Midbrain (tissue), 1 donor: ENCODE measurements at places on chromosomes 3 and 15.

DNA sequence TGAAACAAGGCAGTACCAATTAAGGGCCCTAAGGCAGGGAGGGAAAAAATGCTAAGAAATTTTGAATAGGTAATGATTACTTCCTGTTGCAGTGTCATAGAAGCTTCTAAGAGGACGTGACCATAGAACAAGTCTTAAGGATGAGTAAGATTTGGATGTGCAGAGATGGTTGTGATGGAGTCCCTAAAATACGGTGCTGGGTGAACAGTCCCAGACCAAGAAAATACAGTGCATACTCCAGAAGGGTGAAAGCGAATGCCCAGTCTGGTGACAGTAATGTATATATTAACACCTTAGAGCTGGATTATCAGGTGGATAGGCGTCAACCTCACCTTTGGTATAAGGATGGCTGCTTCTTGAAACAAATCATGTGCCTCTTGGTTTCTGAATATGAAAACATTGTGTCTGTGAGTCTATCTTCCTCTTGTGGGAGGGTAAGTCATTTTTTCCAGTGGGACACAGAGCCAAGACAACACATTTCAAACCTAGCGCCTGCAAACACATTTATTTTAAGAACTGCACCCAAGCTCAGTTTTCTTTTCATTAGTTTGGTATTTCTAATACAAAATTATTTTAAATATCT, 101.2 kb upstream of the TP63 start:
- DNase-seq, result no peak

- DNase-seq, result no peak
Observed at GRCh38 chr15:95567686-95568085, 762.8 kb upstream of the NR2F2 start.

DNA sequence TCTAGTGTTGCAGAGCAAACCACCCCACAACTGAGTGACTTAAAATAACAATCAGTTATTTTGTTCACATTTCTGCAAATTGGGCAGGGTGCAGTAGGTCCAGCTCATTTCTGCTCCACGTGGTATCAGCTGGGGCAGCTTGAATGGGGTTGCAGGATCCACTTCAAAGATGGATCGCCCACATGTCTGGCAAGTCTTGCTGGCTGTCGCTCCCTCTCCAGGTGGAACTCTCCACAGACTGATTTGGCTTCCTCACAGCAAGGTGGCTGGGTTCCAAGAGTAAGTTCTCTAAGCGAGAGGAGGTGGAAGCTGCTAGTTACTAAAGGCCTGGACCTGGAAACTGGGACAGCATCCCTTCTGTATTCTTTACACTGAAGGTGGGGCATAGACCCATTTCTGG, 213.3 kb downstream of the SLC9A9 start:
- no peak for DNase-seq

- DNase-seq, result peak; percentile 4
Observed at GRCh38 chr3:32457971-32458471, 44.6 kb downstream of the CMTM6 start.

DNA sequence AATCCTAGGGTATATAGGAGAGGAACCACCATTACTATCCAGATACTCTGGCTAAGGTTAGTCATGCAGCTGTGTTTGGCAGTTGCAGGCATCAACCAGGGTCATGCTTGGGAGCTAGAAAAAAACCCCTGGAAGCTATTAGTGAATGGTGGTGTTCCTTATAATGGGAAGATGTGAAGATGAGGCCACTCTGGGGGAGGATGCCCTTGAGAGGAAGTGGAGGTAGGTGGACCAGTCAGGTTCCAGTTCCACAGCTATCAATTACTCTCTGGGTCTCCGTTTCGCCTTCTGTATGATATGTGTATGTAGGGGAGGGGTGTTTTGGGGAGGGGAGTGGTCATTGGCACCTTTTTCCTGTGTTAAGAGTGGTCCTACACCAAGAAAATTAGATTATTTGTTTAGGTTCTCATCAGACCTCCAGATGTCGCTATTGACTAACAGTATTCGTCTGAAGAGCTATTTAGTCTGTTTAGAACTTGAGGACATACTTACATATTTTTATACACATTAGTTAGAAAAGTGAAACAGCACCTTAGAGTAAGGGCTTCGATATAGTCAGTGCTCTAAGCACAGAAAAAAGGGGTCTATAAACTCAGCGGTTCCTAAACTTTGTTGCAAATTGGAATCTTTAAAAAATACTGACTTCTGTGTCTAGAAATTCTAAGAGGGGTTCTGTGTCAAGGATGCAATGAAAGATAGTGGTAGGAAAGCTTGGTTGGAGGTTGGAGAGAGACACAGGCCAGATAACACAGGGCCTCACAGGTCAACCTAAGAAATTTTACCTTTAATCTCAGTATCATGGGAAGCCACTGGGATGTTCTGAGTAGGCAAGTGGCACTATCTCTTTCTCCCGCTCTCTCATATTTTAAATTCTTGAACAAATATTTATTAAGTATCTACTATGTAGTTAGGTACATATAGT, 9.1 kb upstream of the HPS3 start:
- peak; percentile 83 for DNase-seq

DNA sequence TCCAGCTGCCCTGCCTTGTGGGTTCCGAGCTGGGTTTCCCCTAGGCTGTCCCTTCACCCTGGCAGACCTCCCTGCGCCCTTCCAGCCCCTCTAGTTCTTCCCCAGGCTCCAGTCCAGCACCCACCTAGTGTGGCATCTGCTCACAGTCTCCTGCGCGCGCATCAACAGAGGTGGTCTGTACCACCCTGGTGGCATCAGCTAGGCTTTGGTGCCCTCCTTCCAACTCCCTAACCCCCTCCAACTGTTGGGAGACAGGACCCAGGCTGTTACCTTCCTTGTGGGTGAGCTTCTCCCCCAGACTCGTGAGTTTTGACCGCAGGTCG, 8.0 kb downstream of the CALML4 start:
- no peak for DNase-seq

DNA sequence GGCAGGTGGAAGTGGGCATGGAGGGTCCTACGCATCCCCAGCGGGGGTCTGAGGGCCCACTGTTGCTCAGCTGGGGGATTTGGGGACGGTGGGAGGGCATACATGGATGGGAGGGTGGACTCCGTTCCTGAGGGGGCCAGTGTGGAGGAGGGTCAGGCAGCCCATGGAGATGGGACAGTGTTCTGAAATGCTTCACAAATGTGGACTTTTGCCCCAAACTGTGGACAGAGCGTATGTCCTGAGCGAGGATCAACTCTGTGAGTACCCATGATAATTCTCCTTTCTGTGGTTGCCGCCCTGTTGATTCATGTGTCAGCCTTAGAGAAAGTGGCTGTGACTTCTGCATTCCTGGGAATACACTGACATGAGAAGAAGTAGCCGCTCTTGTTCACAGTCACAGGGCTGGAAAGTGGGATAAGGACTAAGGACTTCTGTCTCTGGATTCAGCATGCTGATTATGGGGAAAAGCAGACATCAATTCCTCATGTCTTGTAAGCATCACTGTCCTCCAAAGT, 33.4 kb downstream of the SMAD3 start:
- DNase-seq, result no peak

DNA sequence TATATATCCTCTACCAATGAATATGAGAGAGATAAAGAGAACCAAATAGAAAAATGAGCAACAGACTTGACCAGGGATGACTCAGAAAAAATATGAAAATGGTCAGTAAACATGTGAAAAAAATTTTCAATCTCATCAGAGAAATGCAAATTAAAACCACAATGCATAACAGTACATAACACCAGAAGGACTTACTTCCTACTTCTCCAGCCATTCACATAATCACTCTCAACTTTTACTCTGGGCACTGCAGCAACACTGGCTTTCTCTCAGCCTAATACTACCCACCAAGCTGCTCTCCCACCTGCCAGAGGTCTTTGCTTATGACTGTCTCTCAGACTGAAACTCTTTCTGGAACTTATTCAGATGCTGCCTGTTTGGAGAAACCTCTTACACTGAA, 49.4 kb downstream of the DPH6 start:
- DNase-seq, result no peak

GRCh38 chr15:46441294-46442062, 806.6 kb downstream of the SQOR start:
- no peak for DNase-seq

DNA sequence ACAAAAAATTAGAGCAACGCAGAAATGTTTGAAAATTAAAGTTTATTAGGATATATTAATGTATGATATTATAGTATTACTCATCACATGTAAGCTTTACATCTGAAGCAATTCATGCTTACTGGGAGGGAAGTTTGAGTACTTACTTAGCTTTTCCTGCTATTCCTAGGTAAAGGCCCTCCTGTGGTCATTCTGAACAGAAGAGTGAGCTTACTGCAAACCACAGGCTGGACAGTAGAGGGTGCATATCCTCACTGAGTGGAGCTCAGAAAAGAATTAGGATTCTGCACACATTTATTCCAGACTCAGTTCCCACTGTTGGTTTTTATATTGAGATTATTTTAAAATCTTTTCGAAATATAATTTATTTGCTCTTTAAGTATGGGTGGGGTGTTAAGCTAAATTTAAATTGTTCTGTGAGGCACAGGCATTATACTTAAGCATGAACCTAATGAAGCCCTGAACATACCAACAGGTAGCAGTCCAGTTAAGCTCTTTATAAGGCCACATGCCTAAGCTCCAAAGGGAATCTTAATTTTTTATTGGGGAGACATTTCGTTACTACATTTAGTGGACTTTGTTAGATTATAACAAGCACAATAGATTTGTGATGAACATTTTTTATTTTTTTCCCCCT, 10.2 kb downstream of the MRPS22 start:
- DNase-seq, result peak; percentile 42

GRCh38 chr3:46737329-46737731, 19.7 kb upstream of the PRSS50 start:
- no peak for DNase-seq

DNA sequence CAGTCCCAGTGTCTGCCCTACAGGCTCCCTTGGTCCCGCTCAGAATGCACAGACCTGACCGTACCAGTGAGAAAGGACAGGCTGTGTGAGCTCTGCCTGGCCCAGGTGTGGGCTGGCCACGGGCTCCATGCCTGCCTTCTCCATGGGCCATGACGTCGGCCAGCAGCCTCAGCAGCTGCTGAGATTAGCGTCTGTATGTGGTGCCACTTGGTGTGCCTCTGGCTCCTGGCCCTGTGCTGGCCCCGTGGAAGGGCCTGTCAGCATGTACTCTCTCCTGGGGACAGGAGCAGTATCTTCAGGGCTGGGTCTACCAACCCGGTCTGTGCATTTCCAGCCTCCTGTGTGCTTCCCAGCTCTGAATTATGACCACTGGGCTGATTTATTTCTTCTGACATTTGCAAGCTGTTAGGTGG, 25.7 kb downstream of the KLF13 start:
- no peak for DNase-seq

- DNase-seq, result no peak
Observed at GRCh38 chr3:178200316-178200715, 335.9 kb upstream of the KCNMB2 start.

GRCh38 chr3:23664459-23664858, 141.3 kb upstream of the UBE2E1 start:
- no peak for DNase-seq

DNA sequence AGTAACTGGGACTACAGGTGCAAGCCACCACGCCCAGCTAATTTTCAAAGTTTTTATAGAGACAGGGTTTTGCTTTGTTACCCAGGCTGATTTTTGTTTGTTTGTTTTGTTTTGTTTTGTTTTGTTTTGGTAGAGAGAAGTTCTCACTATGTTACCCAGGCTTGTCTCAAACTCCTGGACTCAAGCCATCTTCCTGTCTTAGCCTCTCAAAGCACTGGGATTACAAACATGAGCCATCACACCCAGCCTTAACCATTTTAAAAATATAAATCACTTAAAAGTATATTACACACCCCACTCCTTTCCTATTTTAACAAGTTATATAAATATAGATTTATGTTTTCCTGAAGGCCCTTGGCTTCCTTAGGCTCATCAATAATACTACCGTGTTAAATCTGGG, 6.5 kb upstream of the DYNC1LI1 start:
- DNase-seq, result no peak

- DNase-seq, result no peak
Observed at GRCh38 chr3:103513003-103513402, 1078.2 kb downstream of the ZPLD1 start.

- DNase-seq, result no peak
Observed at GRCh38 chr3:46812237-46812791, 50.9 kb downstream of the MYL3 start.

- no peak for DNase-seq
Observed at GRCh38 chr15:34655326-34655725, 71.9 kb upstream of the GOLGA8B start.

DNA sequence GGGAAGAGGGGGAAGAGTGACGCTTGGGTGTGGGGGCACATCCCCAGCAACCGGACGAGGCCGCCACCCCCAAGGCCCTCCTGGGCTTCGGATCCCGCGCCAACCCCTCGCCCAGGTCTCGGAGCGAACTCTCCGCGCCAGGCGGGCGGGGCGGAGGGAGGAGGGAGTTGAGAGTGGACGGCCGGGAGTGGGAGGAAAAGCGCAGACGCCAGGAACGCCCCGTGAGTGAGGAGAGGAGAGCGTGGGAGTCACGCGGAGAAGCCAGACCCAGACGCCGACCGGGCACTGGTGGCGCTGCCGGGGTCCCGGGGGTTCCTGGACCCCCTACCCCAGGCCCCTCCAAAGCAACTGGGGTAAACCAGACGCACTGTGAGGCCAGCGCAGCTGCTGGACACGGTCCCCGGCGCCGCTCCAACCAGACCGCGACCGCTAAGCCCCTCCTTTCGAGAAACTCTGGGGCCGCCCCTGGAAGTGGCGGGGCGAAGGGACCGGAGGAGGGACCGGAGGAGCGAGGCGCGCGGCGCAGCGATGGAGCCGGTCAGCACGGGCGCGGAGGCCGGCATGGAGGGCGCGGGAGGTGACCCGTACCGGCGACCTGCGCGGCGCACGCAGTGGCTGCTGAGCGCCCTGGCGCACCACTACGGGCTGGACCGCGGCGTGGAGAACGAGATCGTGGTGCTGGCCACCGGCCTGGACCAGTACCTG, at the start of gene EFCC1:
Gene EFCC1 (plus strand): TSS at position 204 of the 705 bp plus-strand sequence. CDS start 325 bp downstream, at position 529.
- no peak for DNase-seq

GRCh38 chr3:177201700-177202397, 4.6 kb upstream of the TBL1XR1 start:
- DNase-seq, result no peak

DNA sequence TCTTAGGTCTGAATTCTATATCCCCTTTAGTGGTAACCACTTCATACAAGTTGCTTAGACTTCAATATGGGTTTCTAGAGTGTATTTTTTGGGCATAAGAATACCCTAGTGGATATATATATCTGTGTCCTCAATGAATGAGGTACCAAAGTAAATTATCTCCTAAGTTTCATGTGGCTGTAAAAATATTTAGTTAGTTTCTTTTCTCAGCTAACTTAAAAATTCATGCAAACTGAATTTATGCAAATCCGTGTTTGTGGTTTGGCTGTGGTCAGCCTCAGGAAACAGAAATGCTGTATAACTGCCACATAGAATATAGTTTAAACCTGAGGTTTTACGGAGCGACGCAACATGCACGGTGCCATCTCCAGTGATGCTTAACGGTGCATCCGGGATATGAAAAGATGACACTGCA, 80.3 kb downstream of the PEX5L start:
- DNase-seq, result no peak

DNA sequence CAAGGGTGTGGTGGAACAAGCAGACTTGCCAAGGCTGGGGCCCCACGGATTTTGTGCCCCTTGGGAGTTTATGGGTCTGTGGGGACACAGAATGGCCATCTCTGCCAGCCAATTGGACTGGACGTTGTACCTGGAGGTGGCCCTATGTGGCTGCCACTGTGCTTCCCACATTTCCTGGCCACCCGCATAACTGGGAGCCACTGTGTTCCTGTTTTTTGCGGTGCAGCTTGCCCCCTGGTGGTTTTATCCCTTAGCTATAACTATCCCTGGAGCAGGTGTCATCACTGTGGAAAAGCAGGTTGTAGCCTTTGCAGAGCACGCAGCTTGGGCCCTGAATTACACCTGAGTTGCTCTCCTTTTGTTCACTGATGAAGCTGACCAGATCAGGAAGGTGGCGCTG, 306.3 kb downstream of the ZPLD1 start:
- DNase-seq, result no peak

GRCh38 chr3:14431452-14431916, 29.1 kb downstream of the SLC6A6 start:
- no peak for DNase-seq
